DMS79 (cell line): ENCODE measurements at places on chromosomes 5 and 9.

DNA sequence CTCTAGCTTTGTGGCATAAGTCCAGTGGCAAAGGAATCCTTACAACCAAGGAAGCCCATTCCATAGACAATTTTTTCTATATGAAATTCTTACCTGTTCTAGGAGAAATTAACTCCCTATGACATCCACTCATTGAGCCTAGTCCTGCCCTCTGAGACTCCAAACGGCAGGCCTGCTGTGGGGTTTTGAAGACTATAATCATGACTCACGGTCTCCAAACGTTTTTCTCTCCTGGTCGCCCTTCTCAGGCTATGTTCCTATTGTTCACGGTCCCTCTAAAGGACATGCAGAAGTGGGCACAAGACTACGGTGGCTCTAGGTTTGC lies 611 bp downstream of the EXOSC3 start:
- no peak for DNase-seq

GRCh38 chr5:122352331-122352730 lies 40.3 kb downstream of the SNCAIP start:
- DNase-seq = no peak

GRCh38 chr5:134177369-134178095 lies 782 bp upstream of the SKP1 start:
- peak; percentile 35 for DNase-seq

DNA sequence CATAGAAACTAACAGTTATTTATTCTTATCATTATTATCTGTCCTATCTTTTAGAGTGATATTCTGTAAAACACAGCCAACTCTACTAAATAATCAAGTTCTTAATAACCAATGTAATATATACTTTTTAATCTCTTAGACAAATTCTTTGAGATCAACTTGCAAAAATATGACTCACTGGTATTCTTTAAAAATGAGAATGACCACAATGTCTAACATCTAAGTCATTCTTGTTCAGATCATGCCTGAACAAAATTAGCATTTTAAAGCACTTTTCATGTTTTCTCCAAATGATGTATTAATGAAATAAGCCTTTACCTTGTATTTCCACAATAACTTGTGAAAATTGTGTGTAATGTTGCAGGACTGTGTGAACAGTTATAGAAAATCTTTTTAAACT lies 356.9 kb upstream of the RGMB start:
- DNase-seq = no peak

- no peak for DNase-seq
These were observed 7.9 kb upstream of the ENTREP1 start for GRCh38 chr9:69317081-69317480.

DNA sequence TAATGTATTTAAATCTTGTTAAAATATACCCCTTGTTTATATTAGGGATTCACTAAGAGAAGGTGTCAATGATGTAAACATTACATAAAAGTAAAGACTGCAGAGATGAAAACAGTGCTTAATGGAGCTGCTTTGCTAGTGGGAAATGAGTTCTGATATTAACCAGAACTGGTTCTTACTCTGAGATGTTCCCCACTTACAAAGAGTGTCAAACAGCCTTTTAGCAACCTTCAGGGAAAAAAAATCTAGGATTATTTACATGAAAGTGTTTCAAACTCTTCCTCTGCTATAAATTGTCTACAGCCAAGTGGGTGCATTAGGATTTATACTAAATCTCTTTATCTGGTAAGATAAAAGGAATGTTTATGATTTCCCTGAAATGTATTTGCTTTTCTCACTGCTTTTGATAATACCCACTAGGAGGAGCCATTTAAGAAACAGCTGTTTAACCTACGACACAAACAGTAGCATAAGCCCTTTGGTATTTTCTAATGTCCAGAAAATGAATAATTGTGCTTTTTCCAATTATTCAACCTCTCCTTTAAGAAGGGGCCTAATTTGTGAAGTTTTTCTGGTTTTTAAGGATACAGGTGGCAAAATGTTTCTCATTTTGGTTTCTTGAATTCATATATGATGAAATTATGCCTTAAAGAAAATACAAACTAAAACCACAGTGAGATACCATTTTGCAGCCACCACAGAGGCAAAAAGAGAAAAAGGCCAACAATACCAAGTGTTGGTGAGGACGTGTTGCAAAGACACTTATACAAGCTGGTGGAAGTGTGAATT lies 186.3 kb downstream of the TLE4 start:
- DNase-seq = no peak

GRCh38 chr5:80103371-80103770 lies 68.2 kb downstream of the THBS4 start:
- no peak for DNase-seq

- DNase-seq = no peak
These were observed 17.9 kb downstream of the CRB2 start for GRCh38 chr9:123373946-123374345.

GRCh38 chr9:76419782-76420380 lies 25.7 kb upstream of the RFK start:
- no peak for DNase-seq

DNA sequence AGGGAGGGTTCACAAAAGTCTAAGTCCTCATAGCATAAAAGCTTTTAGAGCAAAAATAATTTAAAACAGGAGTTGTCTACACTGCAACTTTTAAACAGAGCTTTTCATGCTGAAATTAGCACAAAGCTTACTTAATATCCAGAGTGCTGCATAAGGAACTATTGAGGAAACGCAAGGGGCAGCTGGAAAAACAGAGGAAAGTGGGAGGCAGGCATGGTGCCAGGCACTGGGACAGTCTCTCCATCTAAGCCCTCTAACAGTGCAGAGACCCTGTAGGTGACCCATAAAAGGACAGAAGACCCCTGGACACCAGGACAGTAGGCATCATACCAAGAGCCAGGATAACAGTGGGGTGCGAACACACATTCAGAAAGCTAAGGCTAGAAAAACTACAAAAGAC lies 49.3 kb downstream of the ADAMTS12 start:
- no peak for DNase-seq

GRCh38 chr9:83560169-83560826 lies 22.1 kb upstream of the FRMD3 start:
- no peak for DNase-seq

DNA sequence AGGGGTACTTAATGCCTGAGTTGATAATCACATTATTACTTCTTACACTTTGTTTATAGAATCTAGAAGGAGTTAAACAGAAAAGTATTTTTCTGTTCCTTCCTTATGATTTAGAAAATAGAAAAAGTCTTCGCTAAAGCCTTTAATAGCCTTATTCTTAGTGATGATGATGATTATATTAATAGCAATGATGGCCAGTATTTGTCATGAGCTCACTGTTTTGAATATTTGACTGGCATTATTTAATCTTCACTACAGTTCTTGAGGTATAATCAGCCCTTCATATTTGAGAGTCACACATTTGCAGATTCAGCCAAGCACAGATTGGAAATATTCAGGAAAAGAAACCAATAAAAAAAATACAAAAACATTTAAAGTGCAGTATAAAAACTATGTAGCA lies 23.3 kb downstream of the NIPBL start:
- no peak for DNase-seq

DNA sequence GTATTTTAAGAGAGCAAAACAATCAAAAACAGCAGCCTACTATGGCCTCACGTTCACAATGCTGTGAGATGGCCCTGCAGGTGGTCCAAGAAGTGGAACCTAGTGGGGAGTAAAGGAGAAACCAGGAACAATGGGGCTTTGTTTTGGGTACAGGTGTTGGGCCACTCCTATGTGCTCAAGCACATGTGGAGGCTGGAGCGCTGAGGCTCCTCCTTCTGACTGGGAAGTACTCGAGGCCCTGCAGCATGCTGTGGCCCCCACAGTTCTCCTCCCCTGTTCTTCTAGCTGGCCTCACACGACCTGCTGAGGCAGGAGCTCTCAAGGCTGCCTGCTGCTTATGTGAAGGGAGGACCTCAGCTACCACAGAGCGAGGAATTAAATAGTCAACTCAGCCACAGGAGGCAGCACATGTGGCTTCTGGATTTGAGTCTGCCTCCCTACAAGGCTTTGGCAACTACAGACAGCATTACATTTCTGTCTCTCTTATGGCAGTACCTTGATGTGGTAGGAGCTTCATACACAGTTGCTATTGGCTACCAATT lies 482.3 kb downstream of the SPOCK1 start:
- DNase-seq = no peak

- no peak for DNase-seq
These were observed 137.7 kb downstream of the PRELID2 start for GRCh38 chr5:145697251-145697990.

DNA sequence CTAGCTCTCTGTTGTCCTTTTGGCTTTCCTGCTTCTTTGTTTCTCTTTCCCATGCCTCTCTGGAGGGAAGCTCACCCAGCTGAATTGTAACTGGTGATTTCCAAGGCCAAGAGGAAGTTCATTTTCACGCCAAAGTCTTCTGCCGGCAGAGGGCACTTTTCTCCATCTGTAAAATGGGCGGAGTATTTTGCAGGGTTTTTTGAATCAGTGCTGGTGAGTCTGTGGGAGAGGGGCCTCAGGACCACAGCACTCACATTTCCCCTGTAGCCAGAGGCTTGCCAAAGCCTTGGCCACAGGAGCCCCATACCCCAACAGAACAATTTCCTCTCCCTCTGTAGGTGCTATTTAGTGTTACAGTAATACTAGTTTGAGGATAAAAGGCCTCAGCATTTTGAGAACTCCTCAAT lies 42.3 kb upstream of the MATR3 start:
- DNase-seq = no peak

- DNase-seq = no peak
These were observed 12.1 kb upstream of the POC5 start for GRCh38 chr5:75729321-75729720.

- no peak for DNase-seq
These were observed 31.5 kb downstream of the CLINT1 start for GRCh38 chr5:157827423-157827822.

DNA sequence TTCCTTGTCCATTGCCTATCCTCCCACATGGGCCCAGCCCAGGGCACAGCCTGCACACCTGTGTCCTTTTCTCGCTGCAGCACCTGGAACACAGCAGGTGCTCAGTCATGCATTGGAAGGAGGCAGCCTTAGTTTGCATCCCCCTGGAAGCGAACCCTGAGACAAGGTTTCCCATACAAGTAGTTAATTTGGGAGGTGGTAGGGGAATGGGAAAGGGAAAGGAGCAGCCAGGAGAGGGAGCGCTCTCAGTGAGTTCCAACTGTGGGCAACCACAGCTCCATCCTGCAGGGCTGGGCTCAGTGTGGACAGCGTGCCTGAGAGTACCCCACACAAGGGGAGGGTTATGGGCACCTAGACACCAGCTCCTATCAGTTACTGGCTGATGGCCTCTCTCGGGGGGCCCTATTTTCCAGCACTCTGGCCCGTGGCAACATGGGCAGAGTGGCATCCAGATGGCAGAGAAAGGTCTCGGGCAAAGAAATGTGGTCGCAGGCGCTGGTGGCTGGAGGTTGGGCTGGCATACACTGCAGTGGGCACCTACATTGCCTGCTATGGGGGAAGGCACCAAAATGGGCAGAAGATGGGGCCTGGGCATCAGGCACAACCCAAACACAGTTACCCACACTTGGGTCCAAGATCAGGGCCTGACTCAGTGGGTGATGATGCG lies 50.1 kb downstream of the TSPAN17 start:
- DNase-seq = no peak

DNA sequence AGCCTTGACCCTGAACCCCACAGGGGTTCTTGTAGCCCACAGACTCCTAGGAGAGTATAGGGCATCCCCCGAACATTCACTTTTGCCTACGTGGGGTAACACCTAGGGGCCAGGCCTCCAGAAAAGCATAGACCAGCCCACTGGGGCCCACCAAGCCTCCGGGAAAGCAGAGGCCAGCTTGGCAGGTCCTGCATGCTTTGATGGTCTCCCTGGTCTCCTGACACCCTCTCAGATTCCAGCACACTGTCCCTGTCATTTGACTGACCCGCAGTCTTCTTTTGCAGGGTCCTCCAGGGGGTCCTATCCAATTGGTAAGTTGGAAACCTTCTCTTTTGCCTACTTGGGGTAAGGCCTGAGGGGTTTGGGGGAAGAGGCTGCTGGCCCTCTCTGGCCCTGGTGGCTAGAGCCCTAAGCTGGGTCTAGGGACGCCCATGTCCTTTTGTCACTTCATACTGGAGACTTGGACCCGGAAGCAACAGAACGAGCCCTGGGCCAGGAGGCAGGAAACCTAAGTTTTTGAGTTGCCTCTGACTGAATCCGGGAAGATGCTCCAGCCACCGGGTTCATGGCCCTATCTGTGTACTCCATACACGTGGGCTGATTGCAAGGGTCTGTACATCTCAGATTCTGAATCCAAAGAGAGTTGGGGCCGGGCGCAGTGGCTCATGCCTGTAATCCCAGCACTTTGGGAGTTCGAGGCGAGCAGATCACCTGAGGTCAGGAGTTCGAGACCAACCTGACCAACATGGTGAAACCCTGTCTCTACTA lies 20.9 kb upstream of the ORM1 start:
- DNase-seq = no peak

DNA sequence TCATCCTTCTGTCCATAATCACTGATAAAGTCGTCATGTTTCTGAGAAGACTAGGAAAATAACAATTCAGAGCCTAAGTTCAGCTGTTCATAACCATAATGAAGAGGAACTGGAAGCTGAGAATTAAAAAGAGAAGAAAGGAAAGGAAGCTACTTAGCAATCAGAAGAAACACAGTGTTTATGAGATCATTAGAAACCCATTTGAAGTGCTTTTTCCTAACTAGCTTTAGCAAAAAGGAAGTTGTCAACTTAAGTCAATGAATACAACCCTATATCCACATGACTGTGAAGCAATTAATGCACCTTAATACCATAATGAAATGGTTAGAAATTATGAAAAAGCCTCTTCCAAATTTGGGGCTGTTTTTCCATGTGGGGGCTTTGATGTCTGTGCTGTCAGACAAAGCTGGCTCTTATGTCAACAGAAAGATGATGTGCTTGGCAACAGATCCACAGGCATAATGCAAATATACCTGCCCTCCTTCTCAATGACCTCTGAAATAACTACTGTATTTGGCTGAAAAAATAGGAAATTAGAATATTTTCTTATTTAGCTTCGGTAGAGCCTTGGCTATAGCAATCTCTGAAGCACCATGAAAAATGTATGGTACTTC lies 463.5 kb downstream of the RASEF start:
- no peak for DNase-seq

DNA sequence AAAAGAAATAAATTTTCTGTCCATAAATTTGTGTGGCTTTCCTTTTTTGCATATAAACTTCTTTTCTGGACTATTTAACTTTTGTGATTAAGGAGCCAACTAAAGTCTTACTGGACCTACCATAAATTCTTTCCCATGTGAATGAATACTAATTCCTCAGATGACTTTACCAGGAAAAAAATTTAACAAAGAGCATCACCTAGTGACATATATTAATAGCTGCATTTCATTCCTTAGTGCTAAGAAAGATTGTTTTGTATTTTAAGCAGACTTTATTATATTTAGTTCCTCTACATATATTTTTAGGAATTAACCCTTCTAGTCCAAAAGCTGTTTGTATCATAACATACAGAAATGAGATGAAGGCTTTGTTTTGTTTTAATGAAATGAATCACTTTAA lies 64.4 kb downstream of the C9orf85 start:
- DNase-seq = no peak

GRCh38 chr9:131255676-131256197 lies 20.6 kb downstream of the FAM78A start:
- DNase-seq = peak; percentile 52

DNA sequence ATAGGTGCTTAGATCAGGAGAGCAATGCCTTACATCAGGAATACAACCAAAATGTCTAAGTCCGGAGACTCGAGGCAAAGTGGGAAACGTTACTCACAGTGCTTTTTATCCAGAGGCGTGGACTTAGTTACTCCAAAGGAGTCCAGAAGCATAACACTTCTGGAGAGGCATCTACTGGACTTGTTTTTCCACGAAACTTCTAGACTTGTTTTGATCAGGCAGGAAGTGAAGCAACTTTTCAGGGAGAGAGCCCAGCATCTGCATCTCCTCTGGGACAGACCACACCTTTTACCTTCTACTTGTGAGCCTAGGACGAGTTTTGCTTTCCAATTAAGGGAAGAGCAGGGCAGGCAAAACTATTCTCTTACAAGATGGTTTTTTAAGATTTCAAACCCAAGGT lies 1.2 kb upstream of the TJP2 start:
- no peak for DNase-seq
